ENCODE measurements at places on chromosomes 5 and 9.

DNA sequence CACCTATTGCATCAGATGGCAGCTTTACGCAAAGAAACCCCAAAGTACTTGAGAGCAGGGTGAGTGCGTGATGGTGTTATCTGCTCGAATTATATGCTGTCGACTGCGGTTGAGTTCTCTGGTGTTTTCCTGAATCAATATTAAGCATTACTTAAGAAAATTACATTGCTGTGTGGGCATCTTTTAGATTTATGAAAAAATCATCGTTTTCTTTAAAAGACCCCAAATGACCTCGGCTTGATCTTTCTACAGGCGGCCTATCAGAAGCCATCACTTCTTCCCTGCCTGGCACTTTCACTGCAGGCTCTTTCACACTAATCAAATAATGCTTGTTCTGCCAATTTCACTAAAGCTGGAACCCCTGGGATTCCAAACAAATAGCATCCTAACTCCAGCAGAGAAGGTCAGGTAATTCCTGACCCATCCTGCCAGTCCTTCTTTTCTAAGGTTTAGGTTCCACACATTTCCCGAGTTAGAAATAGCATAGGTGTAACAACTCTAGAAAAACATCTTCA is 1.7 kb downstream of the UBE2QL1 start:
- DNase-seq = peak; percentile 77

DNA sequence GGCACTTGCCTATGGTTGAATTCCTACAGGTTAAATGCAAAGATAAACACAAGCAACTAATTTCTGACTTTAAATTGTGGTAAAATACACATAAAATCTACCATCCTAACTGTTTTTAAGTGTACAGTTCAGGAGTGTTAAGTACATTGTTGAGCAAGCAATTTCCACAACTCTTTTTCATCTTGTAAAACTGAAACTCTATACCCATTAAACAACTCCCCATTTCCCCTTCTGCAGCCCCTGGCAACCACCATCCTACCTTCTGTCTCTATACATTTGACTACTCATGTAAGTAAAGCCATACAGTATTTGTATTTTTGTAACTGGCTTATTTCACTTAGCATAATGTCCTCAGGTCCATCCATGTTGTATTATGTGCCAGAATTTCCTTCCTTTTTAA is 38.5 kb upstream of the STX17 start:
- no peak for DNase-seq

- DNase-seq = no peak
These were observed 217.2 kb downstream of the MLLT3 start for GRCh38 chr9:20405078-20405477.

GRCh38 chr9:123757547-123757946 is 172.4 kb downstream of the DENND1A start:
- no peak for DNase-seq

GRCh38 chr5:35954175-35954574 is 15.8 kb upstream of the CAPSL start:
- no peak for DNase-seq

DNA sequence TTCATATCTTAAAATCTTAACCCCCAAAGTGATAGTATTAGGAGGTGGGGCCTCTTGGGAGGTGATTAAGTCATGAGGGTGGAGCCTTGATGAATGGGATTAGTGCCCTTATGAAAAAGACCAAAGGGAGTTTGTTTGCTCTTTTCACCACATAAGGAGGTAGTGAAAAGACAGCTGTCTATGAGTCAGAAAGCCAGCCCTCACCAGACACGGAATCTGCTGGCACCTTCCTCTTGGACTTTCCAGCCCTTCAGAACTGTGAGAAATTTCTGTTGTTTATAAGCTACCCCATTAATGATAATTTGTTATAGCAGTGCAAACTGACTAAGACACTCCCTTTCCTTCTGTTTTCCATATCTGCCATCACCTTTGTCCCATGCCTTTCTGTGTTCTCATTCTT is 20.8 kb downstream of the IFNB1 start:
- no peak for DNase-seq

DNA sequence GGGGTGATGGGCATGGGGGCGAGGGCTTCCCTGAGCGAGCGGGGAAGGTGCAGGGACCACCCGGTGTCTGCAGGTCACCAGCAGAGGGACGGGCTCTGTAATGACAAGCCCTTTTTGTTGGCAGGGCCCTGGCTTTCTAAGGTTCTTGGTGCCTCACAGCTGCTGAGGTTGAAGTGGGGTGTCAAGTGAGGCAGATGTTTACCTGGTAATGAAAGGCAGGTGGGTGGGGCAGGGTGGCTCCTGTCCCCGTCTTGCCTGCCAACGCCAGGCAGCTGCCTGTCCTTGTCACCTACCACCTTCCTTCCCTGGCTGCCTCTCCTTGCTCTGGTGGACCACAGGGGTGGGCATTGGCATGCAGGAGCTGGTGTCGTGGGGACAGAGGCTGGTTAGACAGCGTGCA is 41.0 kb upstream of the SEMA4D start:
- no peak for DNase-seq

- no peak for DNase-seq
These were observed 59.4 kb downstream of the SREK1 start for GRCh38 chr5:66203531-66203930.

DNA sequence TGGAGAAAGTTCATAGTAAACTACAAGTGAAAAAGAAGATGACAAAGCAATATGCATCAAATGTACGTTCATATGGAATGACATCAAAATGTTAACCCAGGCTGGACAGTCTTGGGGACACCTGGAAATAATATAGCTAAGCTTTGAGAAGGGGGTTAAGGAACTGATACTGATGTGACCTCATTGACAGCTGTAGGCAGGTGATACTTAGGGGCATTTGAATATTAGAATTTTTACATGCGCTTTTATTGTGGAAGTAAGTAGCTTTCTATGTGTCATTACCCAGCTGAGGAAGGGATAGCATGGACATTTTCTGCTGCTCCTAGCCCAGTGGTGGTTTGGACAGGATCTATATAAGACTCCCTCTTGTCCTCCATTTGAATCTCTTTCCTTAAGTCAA is 299.7 kb downstream of the CWC27 start:
- DNase-seq = no peak

DNA sequence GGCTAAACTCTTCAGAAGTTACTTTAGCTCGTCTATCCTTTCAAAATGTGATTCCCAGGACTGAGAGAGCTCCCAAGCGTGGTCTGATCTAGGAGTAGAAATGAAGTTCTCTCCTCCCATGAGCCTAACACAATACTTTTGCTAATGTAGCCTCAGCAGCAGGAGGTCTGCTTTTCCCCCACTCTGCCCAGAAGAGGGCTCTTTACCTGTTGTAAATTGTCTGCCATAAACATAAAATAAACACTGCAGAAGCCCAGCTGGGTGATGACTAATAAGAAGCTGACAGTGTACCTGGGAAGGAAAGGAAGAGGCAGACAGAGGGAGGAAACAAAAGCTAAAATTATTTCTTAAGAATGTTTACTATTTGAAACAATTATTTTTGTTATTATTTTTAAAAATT is 15.4 kb downstream of the SLC36A3 start:
- peak; percentile 2 for DNase-seq

GRCh38 chr9:77606526-77606925 is 41.6 kb downstream of the GNA14 start:
- no peak for DNase-seq

DNA sequence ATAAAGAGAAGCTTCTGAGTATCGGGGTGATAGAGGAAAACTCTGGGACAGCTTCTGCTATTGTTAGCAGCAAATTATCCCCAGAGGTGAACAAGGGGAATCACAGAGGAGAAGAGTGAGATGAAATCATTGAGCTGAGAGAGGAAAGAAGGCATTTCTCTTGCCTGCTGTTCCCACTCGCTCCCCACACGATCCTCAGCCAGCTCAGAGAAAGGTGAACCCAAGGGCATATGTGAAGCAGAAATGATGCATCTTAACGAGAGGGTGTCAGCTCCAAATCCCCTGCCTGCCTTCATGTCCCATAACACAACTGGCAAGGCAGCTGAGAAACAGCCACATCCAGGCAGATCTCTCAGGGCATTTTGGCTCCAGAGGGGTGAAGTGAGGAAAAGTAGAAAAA is 111.6 kb downstream of the BRINP1 start:
- no peak for DNase-seq

DNA sequence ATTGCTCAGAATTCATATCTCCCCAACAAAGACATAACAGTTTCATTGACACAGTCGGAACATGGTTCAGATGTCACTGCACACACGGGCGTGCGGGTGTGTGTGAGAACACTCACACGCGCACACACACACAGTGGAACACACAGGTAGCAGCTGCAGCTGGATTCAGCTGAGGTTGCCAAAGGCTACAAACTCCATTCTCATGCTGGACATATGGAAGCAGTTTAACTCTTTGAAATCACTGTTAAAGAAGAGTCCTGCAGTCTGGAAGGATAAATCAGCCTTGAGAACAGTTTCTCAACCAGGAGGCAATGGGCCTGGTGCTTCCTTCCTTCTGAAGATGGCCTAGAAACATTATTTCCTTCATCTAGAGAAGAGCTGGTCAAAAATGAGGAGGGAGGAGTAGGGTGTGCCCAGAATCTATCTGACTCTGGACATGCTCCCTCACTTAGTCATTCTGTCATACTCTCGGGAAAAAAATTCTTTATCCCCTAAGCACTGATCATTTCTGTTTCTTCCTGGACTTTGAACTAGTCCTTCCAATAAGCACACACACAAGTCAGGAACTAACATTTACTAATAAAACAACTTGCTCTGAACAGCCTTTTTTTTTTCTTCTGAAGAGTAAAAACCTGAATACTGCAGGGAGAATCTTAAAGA is 160.6 kb downstream of the ZDHHC21 start:
- DNase-seq = peak; percentile 93

DNA sequence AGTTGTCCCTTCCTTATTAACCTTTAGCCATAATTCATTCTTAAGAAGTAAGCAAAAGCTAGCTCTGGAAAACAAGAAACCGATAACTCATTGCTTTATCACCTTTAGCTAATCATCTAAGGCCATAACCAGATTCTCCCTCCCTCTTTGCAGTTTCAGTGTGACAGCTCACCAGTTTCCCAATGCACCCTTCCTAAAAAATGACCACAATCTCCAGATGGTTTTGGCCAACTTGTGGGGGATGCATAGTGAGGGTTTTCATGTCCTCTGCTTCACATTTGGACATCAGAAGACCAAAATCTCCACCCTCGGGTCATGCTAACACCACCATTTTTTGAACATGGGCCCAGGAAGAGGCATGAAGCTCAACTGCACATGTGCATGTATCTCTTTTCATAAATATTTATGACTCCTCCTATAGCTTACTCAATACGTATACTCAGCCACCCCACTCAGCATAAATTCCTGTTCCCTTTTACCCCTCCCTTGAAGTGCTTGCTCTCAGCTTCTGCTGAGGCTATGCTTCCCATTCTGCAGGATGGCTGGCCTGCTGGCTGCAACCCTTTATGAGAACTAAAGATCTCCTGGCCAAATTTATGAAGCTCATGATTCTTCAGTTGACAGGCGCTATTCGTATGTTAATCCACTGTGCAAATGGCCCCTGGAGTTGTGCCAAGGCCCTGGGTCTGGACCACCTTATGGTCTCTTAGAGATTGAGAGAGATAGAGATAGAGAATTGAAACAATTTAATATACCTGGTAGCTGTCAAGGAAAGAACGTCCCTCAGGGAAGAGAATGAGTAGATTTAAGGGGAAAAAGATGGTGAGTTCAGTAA is 14.8 kb downstream of the PPP3R2 start:
- no peak for DNase-seq

- no peak for DNase-seq
These were observed 16.5 kb downstream of the HSDL2 start for GRCh38 chr9:112396416-112396815.

DNA sequence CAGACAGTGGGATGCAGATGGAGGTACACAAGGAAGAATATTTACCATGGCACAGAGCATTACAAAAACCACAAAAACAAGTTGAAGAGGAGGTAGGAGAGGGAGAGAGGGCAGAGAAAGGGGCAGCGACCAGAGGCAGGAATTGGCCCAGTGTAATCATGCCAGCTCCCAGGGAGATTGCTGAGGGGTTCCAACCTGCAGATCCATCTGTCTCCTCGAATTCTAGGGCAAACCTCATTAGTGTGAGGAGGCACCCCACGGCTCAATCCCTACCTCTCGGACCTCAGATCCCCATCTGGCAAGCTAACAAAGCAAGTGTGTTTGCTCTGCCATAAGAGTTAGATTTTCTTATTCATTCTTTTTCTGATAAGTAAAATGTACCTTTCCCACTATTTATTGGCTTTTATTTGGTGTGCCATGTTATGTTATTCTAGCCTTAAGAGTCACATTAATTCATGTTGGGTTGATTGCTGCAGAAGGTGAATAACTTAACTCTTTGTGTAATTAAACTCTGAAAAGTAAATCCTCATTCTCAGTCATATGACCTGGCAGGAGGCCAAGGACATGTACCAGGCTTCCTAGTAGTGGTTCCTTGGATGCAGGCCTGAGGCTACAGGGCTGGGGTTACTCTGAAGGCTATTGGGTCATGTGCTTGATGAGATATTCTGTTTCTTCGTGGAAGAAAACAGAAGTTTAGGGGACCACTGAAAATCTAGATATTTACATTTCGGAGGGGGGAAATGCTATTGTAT is 315.2 kb upstream of the ATP10B start:
- DNase-seq = no peak

DNA sequence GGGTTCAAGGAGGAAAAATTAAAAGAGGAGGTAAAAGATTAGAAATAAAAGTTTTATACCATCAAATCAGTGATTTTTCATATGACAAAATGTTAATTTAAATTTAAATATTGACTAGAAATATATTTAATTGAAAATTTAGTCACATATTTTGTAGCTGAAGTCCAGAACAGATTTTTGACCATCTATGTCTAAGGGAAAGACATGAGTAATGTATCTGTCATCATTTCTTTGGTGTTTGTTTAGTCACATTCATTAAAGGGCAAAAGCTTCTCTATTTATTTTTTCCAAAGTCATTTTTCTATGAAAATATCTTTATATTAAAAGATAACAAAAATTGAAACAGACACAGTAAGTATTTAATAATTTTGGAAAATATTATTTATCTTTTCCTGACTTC is 252.0 kb upstream of the ISL1 start:
- no peak for DNase-seq

DNA sequence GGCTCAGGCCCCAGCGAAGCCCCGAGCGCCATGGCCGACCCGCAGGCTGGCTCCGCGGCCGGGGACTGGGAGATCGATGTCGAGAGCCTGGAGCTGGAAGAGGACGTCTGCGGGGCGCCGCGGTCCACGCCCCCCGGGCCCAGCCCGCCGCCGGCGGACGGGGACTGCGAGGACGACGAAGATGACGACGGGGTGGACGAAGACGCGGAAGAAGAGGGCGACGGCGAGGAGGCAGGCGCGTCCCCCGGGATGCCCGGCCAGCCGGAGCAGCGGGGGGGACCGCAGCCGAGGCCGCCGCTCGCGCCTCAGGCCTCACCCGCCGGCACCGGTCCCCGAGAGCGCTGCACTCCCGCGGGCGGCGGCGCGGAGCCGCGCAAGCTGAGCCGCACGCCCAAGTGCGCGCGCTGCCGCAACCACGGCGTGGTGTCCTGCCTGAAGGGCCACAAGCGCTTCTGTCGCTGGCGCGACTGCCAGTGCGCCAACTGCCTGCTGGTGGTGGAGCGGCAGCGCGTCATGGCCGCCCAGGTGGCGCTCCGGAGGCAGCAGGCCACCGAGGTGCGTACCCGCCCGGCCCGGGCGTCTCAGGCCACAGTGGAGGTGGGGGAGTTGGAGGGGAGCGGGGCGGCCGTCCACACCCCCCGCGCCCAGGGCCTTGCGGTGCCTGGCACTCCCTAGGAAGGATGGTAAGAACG is 1.6 kb downstream of the DMRT2 start:
- no peak for DNase-seq
